ENCODE measurements at places on chromosomes 5 and 9. TPM values are rescaled to one million over a fixed set of nuclear protein-coding genes. Genes with fewer than 3 reads are reported as not detected.

The IL11RA gene
- total RNA-seq: 16.5 TPM

The PCDHGB7 gene
- total RNA-seq: not detected

The LMX1B gene
- not detected for total RNA-seq

The AGXT2 gene
- total RNA-seq: not detected

The VCAN gene
- total RNA-seq: 0.24 TPM

DNA sequence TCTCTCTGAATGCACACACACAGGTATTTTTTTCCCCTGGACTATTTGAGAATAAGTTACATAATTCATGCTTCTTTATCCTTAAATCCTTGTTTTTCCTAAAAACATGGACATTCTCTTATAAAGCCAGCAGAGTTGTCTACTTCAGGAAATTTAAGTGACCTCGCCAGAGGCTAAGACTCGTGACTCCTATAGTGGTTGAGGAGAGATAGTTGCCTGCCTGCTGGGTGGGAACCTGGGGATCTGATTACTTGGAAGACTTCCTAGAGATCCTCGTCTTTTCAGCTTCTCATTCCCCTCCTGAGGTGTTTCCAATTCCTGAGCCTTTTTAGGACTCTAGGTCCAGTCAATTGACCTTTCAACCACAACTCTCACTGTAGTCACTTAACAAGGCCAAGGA is 5.5 kb downstream of the SLC30A5 start:
- peaks cover 7% of the 10 kb centered on the region for H3K36me3 ChIP-seq
- no peak overlapping the region for H3K4me3 ChIP-seq
- H3K4me1 ChIP-seq: peaks cover 23% of the 10 kb centered on the region
- no peaks in the 10 kb centered on the region for H3K27me3 ChIP-seq
- no peak overlapping the region for H3K27ac ChIP-seq
- no peak for DNase-seq

DNA sequence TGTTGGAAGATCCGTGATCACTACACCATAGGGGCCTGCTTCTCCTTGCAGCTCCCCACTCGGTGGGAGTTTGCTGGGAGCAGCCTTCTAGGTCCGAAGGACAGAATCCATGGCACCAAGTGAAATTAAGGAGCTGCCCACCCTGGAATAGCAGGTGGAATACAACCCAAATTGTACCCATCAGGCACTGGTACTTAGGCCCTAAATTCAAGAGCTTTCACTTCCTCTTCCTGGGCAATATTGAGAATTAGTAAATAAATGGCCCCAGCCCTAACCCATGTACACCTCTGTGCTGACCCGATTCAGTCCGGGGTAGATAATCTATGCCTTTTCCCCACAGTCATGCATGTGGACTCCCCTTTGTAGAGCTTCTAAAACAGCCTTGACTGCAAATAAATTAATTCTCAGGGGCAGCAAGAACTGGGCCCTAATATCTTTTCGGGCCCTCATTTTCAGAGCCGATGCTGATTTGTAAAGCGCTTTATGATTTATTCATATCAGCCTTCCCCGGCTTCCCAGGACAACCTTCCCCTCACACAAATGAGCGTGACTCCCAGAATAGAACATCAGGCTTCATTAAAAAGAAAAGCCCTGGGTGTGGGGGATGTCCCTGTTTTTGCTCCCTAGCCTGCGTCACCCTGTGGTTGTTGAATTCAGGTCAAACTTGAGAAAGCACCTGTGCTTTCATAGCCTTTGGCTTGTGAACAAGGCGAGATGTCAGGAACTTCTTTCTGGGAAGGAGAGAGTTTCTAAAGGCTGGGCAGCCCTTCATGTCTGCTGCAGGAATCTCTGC is 126.1 kb upstream of the TBC1D2 start:
- no peaks in the 10 kb centered on the region for H3K4me1 ChIP-seq
- no peak for DNase-seq
- H3K27me3 ChIP-seq: no peaks in the 10 kb centered on the region

DNA sequence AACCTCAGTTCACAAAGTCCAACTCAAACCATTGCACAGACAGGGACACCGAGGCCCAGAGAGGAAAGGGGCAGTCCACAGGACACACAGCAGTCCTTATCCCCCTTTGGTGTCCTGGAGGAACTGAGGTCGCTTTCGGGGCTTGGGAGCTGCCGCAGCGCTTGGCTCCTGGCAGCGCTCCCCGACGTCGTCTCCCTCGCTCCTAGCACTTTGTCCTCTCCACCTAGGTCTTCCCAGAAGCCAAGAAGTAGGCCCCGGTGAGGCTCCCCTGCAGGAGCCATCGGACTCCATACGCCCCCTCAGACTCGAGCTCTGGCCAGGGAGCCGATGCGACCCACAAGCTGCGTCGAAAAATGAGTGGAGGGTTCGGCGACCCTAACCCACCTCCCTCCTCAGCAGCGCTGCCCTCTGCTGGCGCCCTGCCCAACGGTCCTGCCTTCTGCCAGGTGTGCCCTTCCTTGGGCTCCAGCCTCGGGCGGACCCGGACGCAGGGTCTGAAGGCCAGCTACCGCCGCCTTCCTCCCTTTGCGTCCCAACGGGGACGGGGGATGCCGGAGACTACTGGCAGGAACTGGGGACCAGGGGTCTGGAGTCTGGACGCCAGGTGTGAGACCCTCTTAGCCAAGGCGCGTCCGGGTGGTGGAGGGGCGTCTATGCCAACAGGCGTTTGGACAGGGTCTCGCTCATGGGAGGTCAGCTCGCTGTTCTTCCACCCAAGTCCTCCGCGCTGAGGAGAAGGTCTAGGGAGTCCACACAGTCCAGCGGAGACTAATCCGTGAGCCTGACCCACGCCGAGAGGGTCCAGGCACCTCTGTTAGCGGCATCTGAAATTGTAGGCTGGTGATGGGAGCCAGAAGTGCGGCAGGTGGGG is 2.1 kb upstream of the PRDM12 start:
- H3K36me3 ChIP-seq: no peaks in the 10 kb centered on the region
- no peak overlapping the region for H3K4me3 ChIP-seq
- peaks cover 34% of the 10 kb centered on the region for H3K27me3 ChIP-seq

DNA sequence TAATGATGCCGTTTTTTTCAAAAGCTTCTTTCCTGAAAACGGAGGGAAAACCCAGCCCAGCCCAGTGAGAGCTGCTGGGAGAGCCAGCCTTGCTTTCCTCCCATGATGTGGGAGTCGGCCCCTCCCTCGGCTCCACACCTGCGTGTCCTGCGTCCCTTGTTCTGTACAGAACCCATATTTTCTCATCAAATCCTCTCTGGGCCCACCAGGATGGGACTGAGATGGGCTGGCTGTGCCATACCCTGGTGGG is 8.9 kb downstream of the FLT4 start:
- DNase-seq: no peak
- H3K27ac ChIP-seq: no peak overlapping the region
- no peaks in the 10 kb centered on the region for H3K4me1 ChIP-seq

- H3K27ac ChIP-seq: no peak overlapping the region
- no peak for DNase-seq
- H3K27me3 ChIP-seq: no peaks in the 10 kb centered on the region
- H3K4me3 ChIP-seq: no peak overlapping the region
Observed at GRCh38 chr5:144395704-144396103, 225.0 kb downstream of the KCTD16 start.

DNA sequence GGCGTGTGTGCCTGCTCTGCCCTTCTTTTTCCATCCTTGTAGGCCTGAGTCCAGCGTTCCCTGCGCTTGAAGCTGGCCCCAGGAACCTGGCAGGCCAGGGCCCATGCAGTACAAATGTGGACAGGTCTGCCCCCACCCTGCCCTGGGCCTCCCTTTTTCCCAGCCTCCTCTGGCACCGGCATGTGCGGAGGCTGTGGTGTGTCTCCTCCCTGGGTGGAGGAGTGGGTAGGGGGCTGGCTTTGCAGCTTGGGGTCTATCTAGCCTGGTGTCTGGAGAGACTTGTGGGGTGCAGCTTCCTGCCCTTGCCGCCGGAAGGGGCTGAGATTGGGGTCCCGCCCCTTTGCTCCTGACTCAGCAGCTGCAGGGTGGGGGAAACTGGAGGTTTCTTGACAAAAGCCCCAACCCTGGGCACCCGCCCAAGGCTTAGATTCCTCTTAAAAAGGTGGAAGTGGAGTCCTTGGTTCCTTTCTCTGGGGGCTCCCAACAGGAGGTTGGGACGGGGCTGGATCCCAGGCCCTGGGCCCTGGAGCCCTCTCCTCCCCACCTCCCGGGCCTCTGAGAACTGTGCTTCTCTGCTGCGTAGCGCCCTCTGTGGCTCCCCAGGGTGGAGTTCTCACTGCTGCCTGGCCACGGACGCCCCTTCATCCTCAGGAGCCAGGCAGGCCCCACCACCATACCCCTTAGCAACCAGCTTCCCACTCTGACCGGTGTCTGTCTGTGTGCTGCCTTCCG is 18.0 kb downstream of the RXRA start:
- H3K27me3 ChIP-seq: no peaks in the 10 kb centered on the region
- H3K27ac ChIP-seq: no peak overlapping the region
- H3K36me3 ChIP-seq: no peaks in the 10 kb centered on the region
- peak; percentile 27 for DNase-seq

DNA sequence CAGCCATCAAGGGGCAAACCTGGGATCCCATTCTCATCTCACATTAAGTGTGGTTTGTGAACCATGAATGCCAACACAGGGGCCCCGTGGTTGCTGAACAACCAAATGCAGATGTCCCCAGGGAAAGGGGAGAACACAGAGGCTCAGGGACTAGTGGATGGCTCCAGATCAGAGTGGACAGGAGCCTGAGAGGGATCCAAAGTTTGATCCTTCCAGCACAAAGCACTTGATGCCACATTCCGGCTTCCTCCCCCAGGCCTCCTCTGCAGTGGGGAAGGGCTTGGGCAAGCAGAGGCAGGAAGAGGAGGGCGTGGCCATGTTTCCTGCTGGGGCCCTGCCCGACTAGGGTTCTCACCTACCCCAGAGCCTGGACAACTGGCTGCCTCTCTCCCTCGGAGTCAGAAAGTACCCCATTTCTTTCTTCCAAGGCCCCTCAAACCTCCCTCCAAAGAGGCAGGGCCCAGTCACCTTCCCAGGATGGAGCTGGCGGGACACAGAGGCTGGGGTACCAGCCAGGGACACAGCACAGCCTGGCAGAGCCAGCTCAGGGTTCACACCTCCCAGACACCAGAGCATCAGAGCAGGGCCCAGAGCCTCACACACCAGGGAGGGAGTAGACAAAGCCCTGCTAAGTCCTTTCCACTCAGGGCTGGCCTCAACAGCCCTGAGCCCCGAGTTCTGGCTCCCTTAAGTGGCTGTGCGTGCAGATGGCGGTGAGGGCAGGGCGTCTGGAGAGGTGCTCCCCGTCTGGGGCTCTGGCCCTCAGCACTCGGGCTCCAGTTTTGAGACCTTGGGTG is 4.3 kb upstream of the RNF44 start:
- H3K4me1 ChIP-seq: peaks cover 67% of the 10 kb centered on the region
- DNase-seq: peak; percentile 81
- H3K4me3 ChIP-seq: peak overlapping the region; percentile 83

GRCh38 chr9:7287065-7287464 is 512.5 kb downstream of the DMAC1 start:
- no peaks in the 10 kb centered on the region for H3K27me3 ChIP-seq
- DNase-seq: no peak
- H3K36me3 ChIP-seq: no peaks in the 10 kb centered on the region
- H3K4me1 ChIP-seq: no peaks in the 10 kb centered on the region

DNA sequence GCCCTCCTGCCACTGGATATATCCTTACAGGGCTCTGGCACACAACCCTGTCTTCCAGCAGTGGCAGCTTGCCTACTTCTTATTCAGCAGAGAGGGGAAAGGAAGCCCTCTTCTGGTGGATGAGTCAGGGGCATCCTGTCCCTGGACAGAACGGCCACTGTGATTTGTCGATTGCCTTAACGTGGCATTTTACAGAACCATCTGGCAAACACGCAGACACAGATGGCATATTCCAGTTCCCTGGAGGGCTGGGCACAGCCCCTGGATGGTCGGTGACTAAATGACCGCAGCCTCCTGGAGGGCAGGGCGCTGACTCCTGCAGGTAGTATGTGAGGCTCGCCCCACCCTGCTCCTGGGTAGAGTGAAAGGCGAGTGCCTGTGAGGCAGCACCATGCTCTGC is 62.1 kb downstream of the DCP2 start:
- no peaks in the 10 kb centered on the region for H3K4me1 ChIP-seq
- no peak for DNase-seq
- no peak overlapping the region for H3K27ac ChIP-seq
- no peaks in the 10 kb centered on the region for H3K27me3 ChIP-seq

GRCh38 chr5:107858324-107858723 is 187.6 kb upstream of the EFNA5 start:
- no peak for DNase-seq
- no peak overlapping the region for H3K4me3 ChIP-seq
- H3K27ac ChIP-seq: no peak overlapping the region
- no peaks in the 10 kb centered on the region for H3K27me3 ChIP-seq
- no peaks in the 10 kb centered on the region for H3K4me1 ChIP-seq

DNA sequence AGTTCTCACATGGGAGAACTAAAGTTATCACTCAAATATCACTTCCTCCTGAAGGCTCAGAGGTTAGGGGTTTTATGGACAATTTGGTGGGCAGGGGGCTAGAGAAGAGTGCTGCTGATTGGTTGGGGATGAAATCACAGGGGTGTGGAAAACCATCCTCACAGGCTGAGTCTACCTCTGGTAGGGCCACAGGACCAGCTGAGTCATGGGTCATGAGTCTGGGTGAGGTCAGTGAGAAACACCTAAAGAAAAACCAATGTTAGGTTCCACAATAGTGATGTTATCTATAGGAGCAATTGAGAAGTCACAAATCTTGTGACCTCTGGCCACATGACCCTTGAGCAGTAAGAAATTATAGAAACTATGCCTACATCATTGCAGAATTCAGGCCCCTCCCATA is 203.3 kb upstream of the TARS1 start:
- no peaks in the 10 kb centered on the region for H3K27me3 ChIP-seq
- no peak overlapping the region for H3K27ac ChIP-seq
- no peaks in the 10 kb centered on the region for H3K36me3 ChIP-seq

DNA sequence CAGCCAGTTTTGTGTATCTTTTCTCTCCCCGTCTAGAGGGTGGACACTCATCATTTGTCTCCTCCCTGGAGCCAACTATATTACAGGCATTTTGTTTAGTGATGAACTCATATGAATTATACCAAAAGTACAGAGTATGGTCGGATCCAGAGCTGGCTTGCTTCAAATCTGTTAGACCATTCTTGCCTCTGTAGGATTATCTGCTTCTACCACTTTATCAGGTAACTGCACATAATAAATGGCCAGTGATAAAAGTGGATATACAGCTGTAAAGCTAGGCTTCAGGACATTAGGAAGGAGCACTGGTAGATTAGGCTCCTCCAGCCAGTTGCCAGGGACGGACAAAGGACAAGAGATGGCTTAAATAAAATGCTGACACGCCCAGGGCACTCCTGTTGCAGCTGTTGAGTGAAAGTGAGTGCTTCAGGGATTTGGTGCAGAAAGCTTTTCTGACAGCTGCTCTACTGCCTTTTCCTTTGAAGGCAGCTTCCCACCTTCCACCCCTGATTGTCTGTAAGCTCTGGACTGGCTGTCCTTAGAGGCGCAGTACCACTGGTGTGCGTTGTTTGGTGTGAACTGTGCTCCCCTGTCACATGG is 259.2 kb downstream of the PDZD2 start:
- H3K4me3 ChIP-seq: no peak overlapping the region
- no peak overlapping the region for H3K27ac ChIP-seq
- H3K27me3 ChIP-seq: no peaks in the 10 kb centered on the region
- H3K36me3 ChIP-seq: no peaks in the 10 kb centered on the region

- H3K4me3 ChIP-seq: peak overlapping the region; percentile 11
- no peak for DNase-seq
- peaks cover 61% of the 10 kb centered on the region for H3K4me1 ChIP-seq
Observed at GRCh38 chr5:169656125-169656901, 19.2 kb downstream of the DOCK2 start.
